ENCODE measurements at places on chromosomes 2 and 18.
A peak's percentile ranks its signal among the peaks of the same experiment; 100 is the strongest.

DNA sequence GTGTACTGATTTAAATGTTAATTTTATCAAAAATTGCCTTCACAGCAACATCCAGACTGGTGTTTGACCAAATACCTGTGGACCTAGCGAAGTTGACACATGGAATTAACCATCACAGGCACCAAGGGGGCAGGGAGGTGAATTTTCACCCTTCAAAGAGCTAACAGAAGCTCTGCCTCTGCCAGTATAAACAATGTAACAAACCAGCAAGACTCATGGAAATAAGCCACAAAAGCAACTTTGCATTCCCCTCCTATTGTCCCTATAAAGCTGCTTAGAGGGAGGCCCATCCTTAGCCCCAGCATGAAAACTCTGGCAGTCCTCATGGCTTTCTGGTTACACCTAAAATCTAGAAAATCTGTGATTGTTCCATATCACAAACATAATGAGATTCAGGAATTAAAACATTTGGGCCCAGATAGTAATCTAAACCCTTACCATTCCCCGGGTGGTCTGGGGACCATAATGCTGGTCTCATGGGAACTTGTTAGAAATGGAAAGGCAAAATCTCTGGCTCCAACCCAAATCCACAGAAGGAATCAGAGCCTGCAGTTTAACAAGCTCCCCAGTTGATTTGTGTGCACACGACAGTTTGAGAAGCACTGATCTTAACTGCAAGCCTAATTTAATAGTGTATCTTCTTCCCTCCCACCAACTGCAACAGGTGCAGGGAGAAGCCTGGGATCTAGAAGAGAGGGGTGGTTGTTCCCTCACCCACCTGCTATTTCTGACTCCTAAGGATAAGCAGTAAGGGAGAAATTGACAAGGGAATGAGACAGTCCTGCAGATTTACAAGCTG lies 23.1 kb downstream of the SERPINB11 start:
- no peak for DNase-seq

GRCh38 chr2:236261452-236261851 lies 2.8 kb downstream of the ASB18 start:
- no peak for DNase-seq

DNA sequence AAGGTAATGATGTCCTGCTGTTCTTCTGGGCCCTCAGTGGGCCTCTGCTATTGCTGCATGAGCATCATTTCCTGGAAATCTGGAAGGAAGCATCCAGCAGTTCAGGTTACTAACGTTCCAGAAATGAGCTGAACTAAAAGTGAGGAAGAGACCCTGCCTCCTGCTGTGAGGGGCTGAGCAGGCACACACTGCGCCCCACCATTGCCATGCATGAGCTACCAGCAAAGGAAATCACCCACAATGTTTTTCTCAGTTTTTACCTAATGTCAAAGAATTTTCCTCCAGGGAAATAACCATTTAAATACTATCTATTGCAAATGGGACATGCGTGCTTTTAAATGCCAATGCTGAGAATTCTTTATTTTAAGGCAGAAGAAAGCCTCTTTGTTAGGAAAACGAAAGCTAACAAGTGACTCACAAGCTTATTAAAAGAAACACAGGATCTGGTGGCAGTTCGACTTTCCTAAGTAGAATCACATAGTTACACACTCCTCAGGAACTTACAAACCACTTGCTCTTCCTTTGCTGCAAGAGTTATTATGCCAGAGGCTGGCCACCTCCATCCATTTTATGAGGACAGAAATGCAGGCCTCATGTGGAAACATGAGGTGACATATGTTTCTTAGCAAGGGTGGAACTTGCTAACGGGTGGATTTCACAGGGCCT lies 152.6 kb upstream of the TTC39C start:
- no peak for DNase-seq

- DNase-seq: no peak
Measured at GRCh38 chr2:214465363-214466146, 54.7 kb downstream of the VWC2L start.

DNA sequence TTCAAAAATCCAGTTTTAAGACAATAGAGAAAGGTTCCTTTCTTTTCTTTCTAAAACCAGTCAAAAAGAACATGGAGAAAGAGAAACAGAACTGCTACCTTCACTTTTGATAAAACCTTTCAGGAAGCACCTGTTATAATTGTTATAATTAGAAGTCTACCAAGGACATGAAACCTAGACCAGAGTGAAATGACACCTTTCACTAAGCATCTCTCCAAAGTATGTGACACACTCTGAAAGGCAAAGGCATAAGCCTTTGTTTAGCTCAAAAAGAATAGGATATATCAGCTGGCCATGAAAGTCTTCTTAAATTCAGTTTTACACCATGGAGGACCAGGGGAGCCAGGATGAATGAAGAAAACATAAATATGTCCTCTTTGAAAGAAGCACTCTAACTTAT lies 18.8 kb upstream of the RBM45 start:
- DNase-seq: no peak

DNA sequence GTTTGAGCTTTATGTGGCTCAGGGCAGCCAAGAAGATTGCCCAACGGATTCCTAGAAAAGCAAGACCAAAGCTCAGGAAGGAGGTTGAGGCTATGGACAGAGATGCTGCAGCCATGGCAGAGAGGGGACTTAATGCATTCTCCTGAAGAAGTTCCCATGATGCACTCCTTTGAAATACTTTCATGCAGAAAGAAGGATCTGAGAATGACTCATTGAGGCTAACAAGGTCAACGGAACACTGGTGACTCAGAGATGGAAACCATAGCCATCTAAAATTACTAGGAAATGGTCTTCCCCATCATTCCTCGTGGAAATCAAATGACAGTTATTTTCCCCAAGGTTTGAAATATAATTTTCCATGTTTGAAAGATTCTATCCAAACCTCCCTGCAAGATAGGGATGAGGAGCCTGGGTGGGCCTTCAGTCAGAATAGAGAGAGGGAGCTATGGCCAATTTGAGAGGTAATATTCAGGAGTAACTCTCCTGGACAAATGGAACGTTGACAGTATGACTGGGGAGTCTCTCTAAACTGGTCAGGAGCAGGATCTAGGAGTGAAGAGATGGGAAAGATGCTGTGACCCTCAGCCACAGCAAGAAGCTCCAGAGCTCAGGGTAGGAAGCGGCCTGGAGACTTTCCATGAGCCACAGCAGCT lies 63.0 kb downstream of the REEP1 start:
- no peak for DNase-seq

DNA sequence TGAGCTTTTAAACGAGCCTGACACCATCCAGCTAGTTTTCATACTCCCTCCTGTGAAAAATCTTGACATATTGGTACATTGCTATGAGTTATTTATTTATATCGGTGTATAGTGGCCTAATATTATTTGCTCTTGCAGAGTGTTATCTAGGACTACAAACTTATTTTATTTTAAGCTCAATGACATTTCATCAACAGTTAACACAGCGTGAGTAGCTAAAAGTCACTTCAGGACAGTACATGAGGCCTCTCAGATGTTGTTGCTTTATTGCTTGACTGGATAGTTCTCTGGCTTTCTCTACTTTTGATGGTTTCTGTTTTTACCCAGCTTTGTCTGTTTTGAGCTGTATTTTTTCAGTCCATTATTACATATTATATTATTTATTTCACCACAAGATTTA lies 172.9 kb upstream of the KLF7 start:
- no peak for DNase-seq

DNA sequence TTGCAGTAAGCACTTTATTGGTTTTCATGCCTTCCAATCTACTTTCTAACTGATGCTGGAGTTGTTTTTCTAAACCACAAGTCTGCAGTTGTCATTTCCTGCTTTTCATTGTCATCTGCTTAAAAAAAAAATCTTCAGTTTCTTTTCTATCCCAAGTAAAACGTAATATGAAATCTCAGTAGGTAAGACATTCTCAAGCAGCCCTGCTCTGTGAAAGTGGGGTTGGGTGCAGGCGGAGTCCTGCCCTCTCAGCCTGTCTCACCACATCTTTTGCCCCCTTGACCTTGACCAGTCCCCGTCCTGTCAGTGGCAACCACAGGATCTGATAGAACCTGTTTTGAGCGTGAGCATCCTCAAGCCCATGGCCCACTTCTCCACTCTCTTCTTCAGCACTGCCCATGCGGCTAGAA lies 80.0 kb upstream of the CPO start:
- DNase-seq: no peak

DNA sequence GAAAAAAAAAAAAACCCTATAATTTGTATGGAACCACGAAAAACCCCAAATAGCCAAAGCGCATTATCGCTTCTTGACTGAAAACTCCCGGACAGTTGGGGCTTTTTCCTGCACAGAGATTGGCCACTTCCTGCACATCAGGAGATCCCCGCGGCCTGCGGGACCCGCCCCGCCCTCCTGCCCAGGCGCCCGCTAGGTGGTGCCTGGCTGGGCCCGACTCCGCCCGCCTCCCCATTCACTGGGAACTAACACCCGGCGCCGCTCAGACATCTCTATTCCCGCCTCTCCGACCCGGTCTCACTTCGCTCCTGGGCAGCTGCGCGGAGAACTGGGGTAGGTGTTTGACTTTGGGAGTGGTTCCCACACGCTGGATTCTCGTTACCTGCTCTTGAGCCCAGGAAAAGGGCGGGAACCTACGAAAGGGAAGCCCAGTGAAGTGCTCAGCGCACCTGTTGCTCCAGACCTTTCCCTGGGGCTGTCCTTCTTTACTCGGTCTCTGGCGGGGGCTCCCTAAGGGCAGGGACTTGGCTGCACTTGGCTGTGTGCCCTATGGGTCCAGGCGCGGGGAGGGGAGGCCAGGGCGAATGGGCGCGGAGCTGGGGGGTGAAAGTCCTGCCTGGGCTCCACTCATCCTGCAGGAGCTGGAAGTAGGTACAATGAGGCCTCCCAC lies at the start of gene HMSD:
HMSD (plus strand) TSS at position 234 of the 670 bp plus-strand sequence. CDS start 4,155 bp downstream, outside the sequence.
- DNase-seq: peak; percentile 78

- no peak for DNase-seq
Measured at GRCh38 chr2:147829106-147829505, 15.7 kb upstream of the ACVR2A start.

DNA sequence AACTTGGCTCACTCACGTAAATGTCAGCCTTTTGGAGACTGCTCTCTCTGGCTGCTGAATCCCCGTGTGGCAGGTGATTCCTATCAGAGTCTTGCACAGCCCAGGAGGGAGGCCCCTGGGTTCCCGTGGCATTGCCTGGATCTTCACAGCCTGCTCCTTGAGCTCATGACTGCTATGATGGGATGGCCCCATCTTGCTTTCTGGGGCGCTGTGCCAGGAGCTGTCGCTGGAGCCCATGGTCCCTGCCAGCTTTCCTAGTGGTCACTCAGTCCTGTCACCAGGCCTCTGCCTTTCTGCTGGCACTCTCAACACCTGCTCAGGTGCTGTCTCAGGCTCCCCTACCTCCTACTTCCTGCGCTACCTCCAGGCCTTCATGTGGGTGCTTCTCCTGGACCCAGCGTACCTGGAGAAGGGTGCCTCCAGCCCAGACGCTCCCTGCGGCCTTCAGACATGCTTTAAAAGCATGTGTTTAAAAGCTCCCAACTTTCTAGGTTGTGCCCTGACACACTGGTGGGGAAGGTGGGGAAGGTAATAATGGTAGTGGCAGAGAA lies 110.1 kb downstream of the MCFD2 start:
- DNase-seq: no peak

GRCh38 chr2:65765376-65765775 lies 333.0 kb upstream of the SPRED2 start:
- DNase-seq: no peak

- DNase-seq: no peak
Measured at GRCh38 chr2:188975497-188976102, 1.4 kb downstream of the COL3A1 start.

Measured in mucosa of descending colon (tissue), 3 donors.